Cerebellum (tissue), 4 donors: ENCODE measurements at places on chromosomes 12 and 14. TPM values are rescaled to one million over a fixed set of nuclear protein-coding genes. Genes with fewer than 3 reads are reported as not detected.

KRT6B gene
- total RNA-seq: not detected

SART3 gene
- total RNA-seq: 112 TPM

IL23A gene
- total RNA-seq: not detected

NDUFA9 gene
- 42.4 TPM for total RNA-seq

NEDD8 gene
- 56.8 TPM for total RNA-seq

VPS33A gene
- 16.9 TPM for total RNA-seq

ZDHHC22 gene
- 9.8 TPM for total RNA-seq

PIANP gene
- total RNA-seq: 1.7 TPM

DIO2 gene
- total RNA-seq: 0.64 TPM

TXNDC16 gene
- total RNA-seq: 44.9 TPM

ASCL1 gene
- 14.0 TPM for total RNA-seq

ENDOU gene
- total RNA-seq: not detected

FGF6 gene
- total RNA-seq: not detected

IFNG-AS1 gene
- not detected for total RNA-seq

ACOT6 gene
- not detected for total RNA-seq

EIF2B2 gene
- total RNA-seq: 28.0 TPM

AKAP6 gene
- 223 TPM for total RNA-seq

AKT1 gene
- 70.9 TPM for total RNA-seq

GALNT9 gene
- total RNA-seq: 23.1 TPM

KITLG gene
- 213 TPM for total RNA-seq

RERGL gene
- total RNA-seq: 0.91 TPM

GXYLT1 gene
- total RNA-seq: 15.1 TPM

NUDT14 gene
- total RNA-seq: 9.7 TPM

DPY19L2 gene
- 43.7 TPM for total RNA-seq

ZNF268 gene
- total RNA-seq: 37.4 TPM

A2ML1 gene
- total RNA-seq: 0.36 TPM

ACSM4 gene
- not detected for total RNA-seq

VRK1 gene
- total RNA-seq: 34.8 TPM

CD163 gene
- total RNA-seq: 2.9 TPM

EMC9 gene
- 10.6 TPM for total RNA-seq
